Stimulated activated naive CD4-positive, alpha-beta T cell (primary cell): ENCODE measurements at places on chromosomes 4 and X.

GRCh38 chr4:150591904-150592303, 10.0 kb downstream of the MAB21L2 start:
- DNase-seq: no peak

GRCh38 chr4:186758929-186759682, 35.5 kb upstream of the FAT1 start:
- no peak for DNase-seq

- DNase-seq: no peak
These were observed 39.9 kb upstream of the CYP4V2 start for GRCh38 chr4:186151499-186151898.

- no peak for DNase-seq
These were observed 129.4 kb upstream of the ARSJ start for GRCh38 chr4:114108869-114109268.

GRCh38 chr4:59223292-59223941, 1976.7 kb upstream of the ADGRL3 start:
- no peak for DNase-seq

GRCh38 chrX:48504261-48504660, 4.5 kb upstream of the PORCN start:
- no peak for DNase-seq

DNA sequence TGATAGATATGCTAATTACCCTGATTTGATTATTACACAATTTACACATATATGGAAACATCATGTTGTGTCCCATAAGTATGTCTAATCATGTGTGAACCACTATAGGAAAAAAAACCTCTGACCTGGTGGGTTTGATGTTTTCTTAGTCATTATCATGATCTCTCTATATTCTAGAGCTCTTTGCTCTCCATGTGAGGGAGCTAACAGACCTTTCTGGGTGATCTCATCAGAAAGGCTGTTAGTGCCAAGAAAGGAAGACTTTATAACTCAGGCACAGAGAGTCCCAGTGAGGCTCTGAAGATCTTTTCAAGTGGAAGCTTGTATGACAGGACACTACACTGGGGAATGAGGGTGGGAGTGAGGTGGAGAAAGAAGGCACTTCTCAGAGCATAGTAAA, 527.7 kb upstream of the MAGEB2 start:
- DNase-seq: no peak

- DNase-seq: no peak
These were observed 29.2 kb downstream of the PRRG1 start for GRCh38 chrX:37378404-37378803.

- DNase-seq: no peak
These were observed 10.4 kb downstream of the CLCN5 start for GRCh38 chrX:49932791-49933190.

GRCh38 chr4:7632341-7632740, 197.6 kb upstream of the PSAPL1 start:
- DNase-seq: no peak

- no peak for DNase-seq
These were observed at the start of gene CHRNA9 for GRCh38 chr4:40334591-40335524. TSS of gene CHRNA9 (plus strand) at chr4:40335333. CDS start at chr4:40335468, 135 bp downstream.

- no peak for DNase-seq
These were observed 67.7 kb downstream of the UGT2A3 start for GRCh38 chr4:68883870-68884269.

DNA sequence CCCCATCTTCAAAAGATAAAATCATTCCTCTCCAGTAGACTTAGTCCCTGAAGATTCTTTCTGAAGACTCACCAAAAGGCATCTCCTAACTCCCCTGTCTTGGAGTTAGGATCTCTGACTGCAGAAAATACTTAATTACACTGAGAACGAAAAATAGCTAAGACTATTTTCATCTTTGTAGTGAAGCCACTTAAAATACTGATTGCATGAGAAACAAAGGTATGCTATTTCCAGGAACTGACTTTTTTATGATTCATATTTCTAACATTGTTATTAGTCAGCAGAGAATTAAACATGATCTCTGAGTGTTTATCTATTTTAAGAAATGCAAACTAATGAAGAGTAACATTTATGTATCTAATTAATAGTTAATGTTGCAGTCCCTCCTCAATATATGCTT, 71.8 kb upstream of the NR3C2 start:
- no peak for DNase-seq

GRCh38 chr4:53618321-53618720, 27.0 kb upstream of the LNX1 start:
- DNase-seq: no peak

GRCh38 chr4:3322059-3322550, 29.3 kb downstream of the RGS12 start:
- no peak for DNase-seq

DNA sequence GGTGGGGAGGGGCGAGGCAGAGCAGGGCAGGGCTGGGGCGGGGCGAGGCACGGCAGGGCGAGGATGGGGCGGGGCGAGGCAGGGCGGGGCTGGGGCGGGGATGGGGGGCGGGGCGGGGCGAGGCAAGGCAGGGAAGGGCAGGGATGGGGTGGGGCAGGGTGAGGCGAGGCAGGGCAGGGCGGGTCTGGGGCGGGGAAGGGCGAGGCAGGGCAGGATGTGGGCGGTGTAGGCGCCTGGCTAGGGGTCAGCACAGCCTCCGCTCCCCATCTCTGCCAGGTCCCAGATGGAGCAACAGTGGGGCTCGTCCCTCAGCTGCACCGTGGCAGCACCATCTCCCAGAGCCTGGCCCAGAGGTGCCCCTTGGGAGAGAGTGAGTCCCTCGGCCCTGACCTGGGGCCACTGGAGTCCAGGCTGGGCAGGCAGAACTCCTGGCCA, 4.2 kb upstream of the SRPK3 start:
- DNase-seq: no peak

DNA sequence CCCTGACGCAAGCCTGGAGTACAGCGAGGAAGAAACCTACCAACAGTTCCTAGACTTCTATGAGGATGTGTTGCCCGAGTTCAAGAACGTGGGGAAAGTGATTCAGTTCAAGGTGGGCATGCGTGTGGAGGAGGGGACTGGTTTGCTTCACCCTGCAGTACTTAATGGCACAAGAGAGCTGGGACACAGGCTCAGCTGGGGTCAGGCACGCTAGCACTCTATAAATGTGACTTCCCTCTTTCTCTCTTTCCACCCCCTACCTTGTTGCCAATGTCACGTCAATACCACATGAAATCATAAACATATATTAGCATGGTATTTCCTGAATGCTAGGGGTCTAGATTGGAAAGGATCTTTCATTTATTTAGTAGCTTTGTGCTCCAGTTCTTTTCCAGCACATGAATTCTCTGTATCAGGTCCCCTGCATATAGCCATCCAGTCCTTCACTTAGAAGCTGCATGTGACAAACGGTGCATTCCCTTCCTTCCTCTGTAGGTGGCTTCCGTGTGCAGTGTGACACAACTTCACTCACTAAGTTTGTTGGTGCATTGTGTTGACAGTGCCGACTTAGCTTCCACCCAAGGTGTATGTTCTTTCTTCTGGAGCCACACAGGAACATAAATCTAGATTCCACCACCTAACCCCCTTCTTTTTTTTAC, 25.6 kb downstream of the ZRSR2 start:
- no peak for DNase-seq

GRCh38 chr4:7384003-7384928, 50.5 kb downstream of the PSAPL1 start:
- DNase-seq: no peak

DNA sequence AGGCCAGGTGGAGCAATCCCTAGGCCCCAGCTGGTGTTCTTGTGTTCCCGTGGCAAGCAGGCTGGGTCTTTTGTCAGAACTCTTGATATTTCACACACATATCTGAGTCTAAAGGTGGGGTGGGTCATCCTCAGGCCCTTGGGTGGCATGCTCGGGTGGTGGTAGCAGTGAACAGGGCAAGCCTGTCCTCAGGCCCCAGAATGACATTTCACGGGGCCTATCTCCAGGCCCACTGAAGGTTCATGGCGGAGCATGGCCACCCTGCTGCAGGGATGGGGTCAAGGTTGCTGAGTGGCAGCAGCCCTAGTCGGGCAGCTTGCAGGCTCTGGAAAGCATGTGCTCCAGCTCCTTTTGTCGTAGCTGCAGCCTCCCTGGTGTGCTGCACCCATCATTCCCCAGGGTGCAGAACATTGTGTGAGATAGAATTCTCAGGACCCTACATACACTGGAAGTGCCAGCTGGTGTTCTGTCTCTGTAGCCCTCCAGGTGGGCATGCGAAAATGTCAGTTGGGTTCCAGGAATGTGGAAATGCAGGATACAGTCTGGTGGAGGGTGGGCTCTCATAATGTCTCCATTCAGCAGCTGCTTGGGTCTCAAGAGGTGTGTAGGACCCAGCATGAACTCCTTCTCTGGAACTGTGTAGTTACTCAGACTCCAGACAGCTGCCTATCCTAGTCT, 1571.8 kb downstream of the STIM2 start:
- DNase-seq: no peak

GRCh38 chrX:110145854-110146253, 142.9 kb downstream of the TMEM164 start:
- no peak for DNase-seq

- no peak for DNase-seq
These were observed 984.9 kb upstream of the INTU start for GRCh38 chr4:126647756-126648397.

DNA sequence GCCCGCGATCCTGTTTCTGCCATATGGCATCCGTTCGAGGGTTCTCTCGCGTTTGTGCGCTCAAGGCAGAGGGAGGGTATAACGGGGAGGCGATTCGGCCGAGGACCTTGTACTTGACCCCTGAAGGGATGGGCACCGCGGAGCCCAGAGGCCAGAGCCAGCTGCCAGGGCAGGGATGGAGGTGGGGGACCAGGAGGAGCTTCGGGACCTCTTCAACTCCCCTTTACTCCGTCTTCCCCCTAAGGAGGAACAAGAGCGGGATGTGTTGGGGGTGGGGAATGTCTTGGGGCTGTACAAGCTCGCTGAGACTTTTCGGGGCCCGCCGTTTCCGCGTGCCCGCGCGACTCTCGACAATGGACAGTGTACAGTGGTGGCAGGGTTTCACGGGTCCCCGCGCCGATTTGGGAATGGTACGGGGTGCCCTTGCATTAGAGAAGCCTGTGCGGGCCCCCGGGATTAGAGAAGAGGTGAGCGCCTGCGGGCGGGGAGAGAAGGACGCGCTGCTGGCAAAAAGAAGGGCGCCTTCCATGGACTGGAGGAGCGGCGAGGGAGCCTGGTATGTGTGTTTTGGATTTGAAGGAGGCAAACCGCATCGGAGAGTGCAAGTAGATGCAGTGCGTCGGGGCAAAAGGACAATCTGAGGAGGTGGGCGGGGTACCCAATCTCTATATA, 760 bp downstream of the UGT8 start:
- DNase-seq: no peak

- DNase-seq: no peak
These were observed 58.7 kb downstream of the UGT2B10 start for GRCh38 chr4:68874507-68874906.

GRCh38 chrX:86329174-86329573, 180.9 kb downstream of the DACH2 start:
- no peak for DNase-seq

DNA sequence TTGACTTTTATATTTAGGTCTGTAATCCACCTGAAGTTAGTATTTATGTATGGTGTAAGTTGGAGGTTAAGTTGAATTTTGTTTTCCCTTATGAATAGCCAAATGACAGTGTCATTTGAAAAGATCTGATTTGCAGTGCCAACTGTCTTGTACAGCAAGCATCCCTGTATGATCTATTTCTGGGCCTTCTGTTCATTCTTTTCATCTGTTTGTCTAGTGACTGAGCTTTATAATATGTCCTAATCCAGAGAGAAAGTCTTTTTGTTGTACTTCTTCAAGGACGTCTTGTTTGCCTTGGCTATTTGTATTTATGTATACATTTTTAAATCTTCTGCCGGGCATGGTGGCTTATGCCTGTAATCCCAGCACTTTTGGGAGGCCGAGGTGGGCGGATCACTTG, 39.6 kb downstream of the CDKL5 start:
- no peak for DNase-seq
